HFFc6 (cell line): ENCODE measurements at places on chromosomes 16 and 17. TPM values are rescaled to one million over a fixed set of nuclear protein-coding genes. Genes with fewer than 3 reads are reported as not detected.

EIF3CL gene
- 38.7 and 41.0 TPM in 2 replicates for total RNA-seq

KRTAP1-5 gene
- total RNA-seq, result 61.6 and 117 TPM in 2 replicates

GPT2 gene
- total RNA-seq, result 11.7 and 15.1 TPM in 2 replicates

SLFN14 gene
- not detected in 3 replicates for total RNA-seq

DNA sequence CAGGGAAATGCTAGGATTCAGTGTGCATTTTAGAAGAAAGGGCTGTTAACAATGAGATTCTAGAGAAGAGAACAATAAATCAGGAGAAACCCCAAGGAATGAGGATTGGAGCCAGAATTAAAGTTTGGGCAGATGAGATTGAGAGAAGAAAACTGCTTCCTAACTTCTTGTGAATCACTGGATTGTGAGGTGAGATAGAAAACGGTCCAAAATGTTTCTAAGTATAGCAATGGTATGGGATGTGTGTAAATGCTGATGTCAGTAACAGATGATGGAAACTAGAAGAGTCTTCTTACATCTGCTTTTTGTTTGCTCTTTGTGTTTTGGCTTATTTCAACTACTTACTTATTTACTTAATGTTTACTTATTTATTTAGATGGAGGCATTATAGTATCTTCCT, 123.0 kb downstream of the KCNJ2 start:
- DNase-seq, result no peak

DNA sequence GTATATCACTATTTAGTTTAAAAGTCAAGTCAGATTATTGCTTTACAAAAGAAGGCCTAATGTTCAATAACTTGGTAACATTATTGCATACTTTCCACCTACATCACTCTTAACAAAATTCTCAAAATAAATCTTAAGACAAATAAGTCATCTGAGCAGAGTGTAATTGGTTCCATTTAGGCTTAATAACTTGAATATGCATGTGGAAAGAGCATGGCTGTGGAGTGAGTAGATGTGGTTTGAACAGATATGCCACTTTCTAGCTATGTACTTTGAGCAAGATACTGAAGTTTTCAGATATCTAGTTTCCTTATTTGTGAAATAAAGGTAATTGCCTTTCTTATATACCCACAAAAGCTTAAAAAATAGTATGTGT, 6.7 kb upstream of the EVI2A start:
- DNase-seq, result peak; percentile 49

- DNase-seq, result no peak
These were observed 536 bp downstream of the SLC38A10 start for GRCh38 chr17:81294512-81295030.

DNA sequence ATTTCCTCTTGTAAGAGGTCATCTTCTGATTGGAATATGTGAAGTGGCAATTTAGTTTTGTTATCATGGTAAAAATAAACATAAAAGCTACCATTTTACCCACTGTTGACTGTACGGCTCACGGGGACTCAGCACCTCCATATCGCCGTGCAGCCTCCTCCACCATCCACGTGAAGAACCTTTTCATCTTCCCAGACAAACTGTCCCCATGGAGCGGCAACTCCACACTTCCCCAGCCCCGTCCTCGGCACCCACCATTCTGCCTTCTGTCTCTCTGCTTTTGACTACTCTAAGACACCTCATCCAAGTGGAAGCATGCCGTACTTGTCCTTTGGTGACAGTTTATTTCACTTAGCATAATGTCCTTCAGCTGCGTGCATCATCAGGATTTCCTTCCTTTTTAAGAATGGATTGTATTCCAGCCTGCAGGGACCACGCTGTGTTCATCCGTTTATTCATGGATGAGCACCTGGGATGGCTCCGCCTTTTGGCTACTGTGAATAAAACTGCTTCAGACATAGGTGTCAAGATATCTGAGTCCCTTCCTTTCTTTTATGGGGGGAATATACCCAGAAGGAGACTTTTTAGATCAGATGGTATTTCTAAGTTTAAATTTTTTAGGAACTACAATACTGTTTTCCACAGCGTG, 14.3 kb downstream of the FBXO31 start:
- no peak for DNase-seq

GRCh38 chr17:67258821-67259468, 13.9 kb upstream of the HELZ start:
- DNase-seq, result no peak

DNA sequence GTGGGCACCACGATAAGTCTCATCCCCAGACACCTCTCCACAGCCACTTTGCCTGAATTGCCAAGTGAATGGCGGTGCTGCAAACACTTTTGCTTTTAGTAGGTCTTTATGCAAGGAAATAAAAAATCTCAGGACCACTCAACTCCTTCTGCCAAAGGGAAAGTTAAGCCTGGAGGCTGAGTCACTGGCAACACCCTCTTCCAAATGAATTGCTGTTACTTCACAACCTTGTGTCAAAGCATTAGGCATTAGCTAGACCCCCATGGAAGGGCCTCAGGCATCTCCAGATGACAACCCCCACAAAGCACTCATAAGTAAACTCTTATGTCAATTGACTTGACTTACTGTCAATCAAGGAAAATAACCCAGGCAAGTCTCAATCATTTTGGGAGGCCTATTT, 43.0 kb downstream of the RNF112 start:
- DNase-seq, result no peak
